ENCODE measurements at places on chromosomes 1 and 21.
A peak's percentile ranks its signal among the peaks of the same experiment; 100 is the strongest.

DNA sequence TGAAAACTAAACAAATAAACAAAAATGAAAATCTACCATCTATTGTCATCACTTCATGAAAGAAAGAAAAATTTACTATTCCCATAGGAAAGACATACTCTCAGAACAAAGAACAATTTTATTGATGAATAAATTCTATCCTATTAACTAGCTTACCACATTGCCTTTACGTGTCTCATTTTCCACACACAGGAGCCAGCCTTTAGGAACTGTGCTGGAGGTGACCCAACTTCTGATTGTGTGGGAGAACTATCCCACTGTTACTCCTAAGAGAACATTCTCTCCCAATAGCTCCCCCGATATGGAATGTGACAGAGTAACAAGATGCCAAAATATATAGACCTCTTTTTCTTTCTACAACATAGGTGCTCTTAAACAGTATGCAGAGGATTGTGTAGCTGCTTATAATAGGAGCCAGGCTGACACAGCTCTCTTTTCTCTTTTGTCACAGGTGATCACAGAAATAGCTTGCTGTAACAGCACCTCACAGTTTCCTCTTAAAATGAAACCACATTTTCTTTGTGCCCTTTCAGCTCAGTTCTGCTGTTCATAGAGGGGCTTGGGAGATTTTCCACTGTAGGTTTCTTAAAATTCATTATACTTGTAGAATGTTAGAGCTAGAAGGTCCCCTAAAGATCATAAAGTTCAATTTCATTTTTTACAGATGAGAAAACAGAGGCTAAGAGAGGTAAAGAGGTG lies 35.5 kb downstream of the C21orf91 start:
- DNase-seq, result no peak

- peak; percentile 23 for DNase-seq
These were observed 248.3 kb upstream of the CAMK1G start for GRCh38 chr1:209335178-209335577.

DNA sequence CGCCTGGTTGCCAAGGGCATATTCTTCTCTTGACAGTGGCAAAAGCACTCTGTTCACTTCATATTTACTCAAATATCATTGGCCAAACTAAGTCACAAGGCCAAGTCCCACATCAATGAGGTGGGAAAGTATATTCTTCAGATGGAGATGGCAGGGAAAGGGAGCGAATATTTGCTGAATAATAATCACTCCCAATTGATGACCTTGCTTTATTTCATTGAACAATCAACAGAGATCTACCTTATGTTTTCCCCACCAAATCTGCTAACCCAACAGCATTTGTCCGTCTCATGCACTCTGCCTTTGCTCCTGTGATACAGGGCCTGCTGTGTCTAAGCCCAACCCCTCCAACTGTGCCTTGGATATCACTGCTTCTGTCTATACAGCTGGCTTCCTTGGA lies 45.2 kb upstream of the PCP4 start:
- no peak for DNase-seq

DNA sequence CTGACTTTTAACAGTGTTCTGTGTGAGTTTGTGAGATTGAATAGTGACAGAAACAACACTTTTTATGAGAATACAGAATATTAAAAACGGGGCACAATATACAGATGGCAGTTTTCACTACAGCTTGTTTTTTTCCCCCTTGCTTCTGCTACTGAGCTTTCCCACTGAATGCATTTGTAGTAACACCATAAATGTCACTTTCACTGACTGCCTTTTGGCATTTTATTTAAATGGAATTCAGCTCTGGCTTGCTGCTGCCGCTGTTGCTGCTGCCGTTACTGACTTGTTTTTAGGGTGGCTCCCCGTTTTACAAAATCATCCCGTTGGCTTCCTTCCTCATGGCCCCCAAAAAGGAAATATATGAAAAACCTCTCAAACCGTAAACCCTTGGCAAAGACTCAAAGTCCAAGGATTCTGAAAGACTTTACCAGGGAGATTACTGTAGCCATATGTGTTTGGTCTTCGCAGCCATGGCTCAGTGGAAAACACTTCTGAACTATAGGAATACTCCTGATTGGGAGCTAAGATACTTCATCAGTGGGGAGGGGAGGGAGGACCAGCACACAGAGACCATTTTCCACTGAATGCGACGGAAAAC lies 151.0 kb downstream of the NUF2 start:
- DNase-seq, result no peak

- DNase-seq, result no peak
These were observed 8.2 kb downstream of the PNRC2 start for GRCh38 chr1:23967871-23968270.

GRCh38 chr1:87399701-87400100 lies 71.0 kb downstream of the LMO4 start:
- DNase-seq, result no peak

DNA sequence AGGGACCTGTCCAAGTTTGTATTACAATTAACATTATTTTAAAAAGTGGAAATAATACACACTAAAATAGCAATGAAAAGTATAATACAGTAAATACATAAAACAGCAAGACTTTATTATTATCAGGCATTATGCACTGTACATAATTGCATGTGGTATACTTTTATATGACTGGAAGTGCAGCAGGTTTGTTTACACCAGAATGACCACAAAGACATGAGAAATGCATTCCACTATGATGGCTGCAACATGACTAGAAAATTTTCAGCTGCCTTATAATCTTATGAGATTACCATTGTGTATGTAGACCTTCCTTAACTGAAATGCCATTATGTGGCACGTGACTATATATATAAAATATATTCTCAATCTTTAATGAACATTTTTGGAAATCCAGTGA lies 1699.6 kb downstream of the KCNT2 start:
- no peak for DNase-seq

- DNase-seq, result no peak
These were observed 110.7 kb upstream of the ERRFI1 start for GRCh38 chr1:8136766-8137165.

DNA sequence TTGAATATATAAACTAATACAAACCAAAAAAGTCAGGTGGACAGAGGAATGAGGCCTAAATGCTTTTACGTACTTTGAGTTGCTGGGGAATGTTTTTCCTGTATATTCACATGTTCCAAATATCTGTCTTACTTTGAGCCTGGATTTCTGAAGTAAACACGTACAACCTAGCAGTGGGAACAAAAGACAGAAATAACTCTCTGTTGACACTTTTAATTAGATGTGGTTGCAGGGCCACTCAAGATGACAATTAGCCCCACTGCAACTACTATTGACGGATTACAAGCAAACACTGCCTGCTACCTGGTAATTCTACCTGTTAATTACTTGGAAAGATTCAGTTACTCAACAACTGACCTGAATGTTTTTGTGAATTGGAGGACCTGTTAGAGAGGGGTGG lies 196.9 kb downstream of the TTLL7 start:
- DNase-seq, result no peak

GRCh38 chr1:96596226-96596922 lies 125.2 kb upstream of the PTBP2 start:
- peak; percentile 10 for DNase-seq

GRCh38 chr1:156936721-156937220 lies 16.3 kb downstream of the LRRC71 start:
- DNase-seq, result no peak

DNA sequence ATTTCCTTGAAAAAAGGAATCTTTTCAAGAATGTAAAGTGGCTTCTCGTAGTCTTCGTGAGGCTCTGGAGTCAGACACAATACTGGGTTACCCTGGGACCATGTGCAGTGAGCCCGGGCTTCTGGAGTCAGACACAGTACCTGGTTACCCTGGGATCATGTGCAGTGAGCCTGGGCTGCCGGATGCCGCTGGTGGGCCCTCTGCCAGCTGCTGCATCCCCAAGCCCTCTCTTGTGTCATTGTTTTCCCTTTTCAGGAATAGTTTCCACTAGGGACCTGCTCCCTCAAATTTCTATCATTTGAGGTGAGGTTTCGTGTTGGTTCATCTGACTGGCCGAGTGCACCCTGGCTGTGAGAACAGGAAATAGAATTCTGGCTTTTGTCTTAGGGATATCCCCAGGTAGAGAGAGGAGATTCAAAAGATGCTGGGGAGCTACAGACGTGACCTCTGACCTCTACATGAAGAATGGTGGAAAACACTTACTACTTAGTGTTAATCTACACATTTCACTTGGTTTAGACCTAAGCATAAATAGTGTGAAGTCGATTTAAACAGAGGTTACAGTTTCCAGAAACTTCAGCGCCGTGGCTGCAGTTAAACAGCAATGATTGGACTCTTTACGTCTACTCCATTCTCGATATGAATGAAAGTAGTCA lies 10.6 kb downstream of the ADARB1 start:
- DNase-seq, result no peak

DNA sequence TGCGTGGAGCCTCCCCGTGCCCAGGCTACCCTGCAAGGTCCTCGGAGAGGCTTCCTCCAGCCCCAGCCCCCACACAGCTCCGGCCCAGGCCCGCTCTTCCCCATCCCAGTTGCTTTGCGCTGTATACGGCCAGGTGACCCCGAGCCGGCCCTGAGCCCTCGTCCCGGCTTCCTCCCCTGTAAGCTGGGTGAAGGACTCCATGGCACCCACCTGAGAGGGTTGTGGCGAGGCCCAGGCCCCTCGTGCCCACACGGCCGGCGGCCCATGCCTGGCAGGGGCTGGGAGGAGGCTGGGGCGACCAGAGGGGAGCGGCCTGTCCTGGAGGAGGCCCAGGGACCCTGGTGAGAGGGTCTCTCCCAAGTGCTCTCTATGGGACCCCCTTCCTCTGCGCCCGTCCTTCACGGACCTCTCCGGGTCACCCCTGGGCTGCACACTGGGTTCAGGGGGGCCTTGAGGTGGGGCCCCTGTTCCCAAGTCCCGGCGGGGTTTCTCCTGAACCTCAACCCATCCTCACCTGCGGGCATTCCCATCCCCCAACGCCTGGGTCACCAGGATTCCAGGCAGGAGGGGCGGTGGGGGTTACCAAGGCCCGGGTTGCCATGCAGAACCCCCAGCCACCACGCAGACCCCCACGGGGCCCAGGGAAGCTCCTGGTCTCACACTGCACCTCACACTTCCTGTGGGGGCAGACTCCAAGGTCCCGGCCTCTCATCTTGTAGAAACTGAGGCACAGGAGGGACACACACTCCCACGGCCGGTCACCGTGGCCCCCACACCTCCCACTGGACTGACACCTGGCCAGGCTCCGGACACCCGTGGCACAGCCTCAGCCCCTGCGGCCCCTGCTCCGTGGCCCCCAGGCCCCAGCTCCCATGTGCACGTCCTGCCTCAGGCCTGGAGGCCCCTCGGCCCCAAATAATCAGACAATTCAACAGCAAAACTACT lies 25.2 kb downstream of the COL6A1 start:
- no peak for DNase-seq

DNA sequence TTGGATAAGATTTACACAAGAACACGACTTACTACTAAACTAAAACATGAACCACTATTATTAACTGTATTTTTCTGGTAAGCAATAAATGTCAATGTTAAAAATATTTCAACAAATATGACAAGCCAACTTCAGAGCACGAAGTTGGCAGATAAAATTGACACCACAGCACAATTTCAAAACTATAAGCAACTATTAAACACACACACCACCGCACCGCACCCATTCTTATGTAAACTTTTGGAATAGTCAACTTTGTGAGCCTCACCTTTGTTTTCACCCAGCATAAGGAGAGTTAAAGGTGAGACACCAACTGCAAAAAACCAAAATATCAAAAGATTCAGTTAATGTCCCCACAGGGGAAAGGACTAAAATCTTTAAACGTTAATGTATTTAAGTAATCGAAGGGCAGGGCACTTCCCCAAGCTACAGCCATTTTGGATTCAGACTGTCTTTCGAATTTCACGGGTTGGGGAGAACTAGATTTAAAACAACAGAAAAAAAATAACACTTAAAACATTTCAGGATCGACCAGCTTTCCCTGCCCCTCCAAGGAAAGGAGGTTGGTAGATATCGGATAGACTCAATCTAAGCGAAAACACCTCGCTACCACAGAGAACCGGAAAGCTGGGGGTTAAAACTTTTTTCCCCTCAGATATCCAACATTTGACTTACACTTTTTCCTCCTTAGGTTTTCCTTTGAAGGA lies 872 bp downstream of the GPBP1L1 start:
- peak; percentile 31 for DNase-seq

DNA sequence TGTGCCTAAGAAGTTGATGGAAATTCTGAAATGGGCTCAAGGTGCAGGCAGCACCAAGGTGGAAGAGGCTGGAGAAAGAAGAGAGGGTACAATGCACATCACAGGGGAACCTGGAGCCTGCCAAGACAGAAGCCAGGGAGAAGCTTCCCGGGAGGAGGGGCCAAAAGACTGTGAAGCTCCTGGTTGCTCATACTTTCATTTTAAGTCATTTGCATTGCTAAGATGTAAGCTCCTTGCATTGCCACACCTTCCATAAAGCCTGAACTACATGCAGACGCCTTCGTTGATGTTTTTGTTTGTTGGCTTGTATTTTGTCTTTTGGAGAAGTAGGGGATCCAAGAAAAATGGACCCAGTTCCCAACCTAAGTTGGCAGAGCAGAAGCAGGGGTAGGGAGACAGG lies 69.0 kb downstream of the HMGB4 start:
- DNase-seq, result no peak

GRCh38 chr1:44000122-44000665 lies 8.8 kb downstream of the CCDC24 start:
- no peak for DNase-seq

DNA sequence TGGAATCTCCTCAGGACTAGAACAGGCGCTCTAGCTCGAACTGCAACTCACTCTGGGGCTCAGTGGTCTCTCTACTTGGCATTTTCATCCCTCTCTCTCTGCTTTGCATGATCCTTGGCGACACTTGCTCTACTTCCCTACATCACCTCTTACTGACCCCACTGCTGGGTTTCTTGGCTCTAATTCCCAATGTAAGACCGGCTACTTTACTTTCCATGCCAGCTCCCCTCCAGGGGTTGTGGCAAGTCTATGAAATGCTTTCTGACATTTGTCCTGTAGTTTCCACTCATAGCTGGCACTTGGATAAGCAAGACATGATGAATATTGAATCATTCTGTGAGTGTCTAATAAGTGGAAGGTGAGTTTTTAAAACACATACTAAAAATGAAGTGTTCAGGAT lies 292.3 kb downstream of the USP25 start:
- no peak for DNase-seq

- DNase-seq, result no peak
These were observed 183.0 kb downstream of the PHTF1 start for GRCh38 chr1:113576271-113576670.

DNA sequence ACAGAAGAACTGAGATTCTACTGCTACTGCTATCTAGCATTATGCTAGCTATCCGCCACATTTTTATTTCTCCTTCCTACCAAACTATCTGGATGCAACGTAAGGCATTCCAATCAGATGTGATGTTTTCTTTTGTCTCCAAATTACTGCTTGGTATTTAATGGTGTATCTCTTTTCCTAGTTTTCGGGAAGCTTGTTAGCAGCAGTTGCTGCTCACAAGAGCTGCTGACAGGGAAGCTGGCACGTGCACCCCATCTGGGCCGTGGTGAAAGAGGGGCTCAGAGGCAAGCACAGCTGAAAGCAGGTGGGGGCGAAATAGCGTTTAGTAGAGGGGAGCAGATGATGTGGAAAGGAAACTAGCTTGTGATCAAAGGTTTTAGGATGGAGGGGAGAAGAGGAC lies 57.3 kb downstream of the JAK1 start:
- no peak for DNase-seq
